Head of caudate nucleus (tissue), 42 donors: ENCODE measurements at places on chromosomes 4 and X.

DNA sequence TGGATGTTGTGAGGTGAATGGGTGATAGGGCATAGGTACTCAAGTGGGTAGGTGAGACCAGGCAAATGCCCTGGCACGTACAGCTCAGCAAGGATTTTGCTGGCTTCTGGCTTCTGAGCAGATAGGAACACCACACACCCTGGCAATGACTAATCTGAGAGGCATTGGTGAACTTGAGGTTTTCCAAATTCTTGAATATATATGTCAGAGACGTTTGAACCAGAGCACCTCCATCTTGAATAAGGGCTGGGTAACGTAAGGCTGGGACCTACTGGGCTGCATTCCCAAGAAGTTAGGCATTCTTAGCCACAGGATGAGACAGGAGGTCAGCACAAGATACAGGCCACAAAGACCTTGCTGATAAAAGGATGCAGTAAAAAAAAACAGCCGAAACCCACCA is 204.5 kb downstream of the NLGN4X start:
- no peak for DNase-seq

DNA sequence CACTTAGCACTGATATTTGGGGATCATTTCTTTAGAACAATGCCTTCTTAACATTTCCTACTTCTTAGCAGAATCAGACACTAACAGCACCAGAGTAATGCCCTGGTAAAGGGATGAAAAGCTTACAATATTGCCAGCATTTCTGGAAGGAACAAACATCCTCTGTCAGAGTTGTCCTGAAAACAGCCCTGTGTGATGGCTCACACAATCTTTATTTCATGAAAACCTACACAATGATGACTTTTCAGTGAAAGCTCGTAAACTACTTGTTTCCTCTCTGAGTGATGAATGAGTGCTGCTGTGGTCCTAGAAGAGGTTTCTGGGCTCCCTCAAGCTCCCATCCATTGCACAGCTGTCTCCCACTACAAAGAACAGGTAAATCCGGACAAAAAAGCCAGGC is 52.8 kb downstream of the GPC4 start:
- no peak for DNase-seq

GRCh38 chr4:106258145-106259045 is 57.6 kb downstream of the TBCK start:
- no peak for DNase-seq

GRCh38 chr4:1241466-1241935 is 7.4 kb downstream of the CTBP1 start:
- DNase-seq = no peak

DNA sequence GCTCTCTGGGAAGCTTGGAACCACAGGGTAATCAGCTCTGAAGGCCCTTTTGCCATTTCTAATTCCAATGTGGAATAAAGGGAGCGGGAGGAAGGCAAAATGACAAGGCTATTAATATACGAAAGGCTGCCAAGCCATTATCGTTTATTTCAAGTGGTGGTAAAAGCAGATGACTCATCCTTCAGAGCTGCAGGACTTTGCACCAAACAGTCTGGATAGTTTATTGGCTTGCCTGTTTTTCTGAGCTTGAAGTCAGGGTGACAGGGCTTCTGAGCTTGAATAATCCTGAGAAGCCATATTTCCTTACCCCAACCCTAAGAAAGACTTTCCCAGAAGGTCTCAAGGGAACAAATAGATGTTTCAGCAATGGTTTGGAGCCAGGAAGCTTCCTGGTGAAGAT is 7.7 kb upstream of the GABRE start:
- DNase-seq = no peak

DNA sequence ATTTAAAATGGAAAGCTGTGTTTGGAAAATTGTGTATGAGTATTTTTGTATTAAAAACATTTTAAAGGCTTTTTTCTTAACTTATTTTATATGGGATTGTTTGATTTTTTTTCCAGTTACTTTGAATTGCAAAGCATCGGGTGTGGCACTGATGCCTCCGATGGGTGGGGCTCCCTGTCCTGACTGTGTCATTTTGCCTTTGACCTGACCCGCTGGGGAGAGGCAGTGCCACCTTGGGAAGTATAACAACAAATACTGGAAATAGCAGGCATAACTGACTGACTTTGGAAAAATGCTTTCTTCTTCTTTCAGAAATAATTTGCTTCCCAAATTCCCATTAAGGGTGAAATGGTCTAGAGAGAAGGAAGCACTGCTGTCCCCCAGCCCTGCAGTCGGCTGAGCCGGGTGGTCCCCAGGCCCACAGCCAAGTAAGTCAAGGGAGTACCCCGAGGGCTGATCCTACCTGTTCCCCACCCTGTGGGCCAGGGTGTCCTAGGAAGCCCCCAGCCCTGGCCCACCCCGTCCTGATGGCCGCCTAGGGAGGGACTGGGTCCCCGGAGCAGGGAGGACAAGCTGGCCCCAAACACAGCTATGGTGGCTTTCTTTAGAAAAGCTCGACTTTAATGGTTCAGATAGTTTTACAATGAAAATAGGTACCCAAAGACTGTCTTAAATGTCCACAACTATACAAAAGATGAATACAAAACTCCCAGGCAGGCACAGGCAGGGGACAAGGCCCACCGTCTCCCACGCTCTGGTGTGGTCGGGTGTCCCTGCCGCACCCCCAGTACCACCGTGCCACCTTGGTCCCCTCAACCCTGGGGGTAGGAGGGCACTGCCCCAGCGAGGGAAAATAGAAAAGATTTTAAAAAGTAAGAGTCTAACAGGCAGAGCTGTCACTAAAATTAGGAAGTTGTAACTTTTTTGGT is 26.4 kb downstream of the NELFA start:
- DNase-seq = no peak

DNA sequence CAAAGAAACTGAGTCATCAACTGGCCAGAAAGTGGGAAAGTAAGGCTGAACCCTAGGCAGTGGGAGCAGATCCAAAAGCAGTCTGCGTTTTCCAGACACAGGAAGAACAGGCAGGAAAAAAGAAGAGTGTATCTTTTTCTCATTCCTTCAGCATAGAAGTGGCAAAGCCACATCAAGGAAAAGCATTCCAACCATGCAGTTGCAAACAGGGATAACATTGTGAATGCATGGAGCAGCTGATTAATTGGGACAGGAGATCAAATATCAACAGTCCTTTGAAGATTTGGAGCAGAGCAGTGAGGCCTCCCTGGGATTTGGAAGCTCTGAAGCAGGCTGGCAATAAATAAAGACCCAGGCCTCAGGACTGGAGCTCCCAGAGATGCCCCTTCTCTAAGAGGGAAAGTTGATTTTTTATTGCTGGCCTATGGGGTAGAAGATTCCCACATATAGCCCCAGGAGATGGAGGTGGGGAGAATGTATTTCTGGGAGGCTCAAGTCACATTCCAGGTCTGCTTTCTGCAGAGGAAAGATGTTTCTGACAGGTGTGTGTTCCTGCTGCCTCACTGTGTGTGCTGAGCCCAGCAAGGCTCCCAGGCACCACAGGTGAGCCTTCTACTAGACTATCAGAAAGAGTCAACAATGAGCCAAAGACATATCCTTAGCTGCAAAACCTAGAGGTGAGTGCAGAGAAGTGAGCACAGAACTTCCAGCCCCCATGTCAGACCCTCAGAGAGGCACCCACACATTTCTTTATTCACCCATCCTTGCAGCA is 222.5 kb downstream of the RAB28 start:
- no peak for DNase-seq

GRCh38 chrX:114390251-114390796 is 193.6 kb upstream of the HTR2C start:
- no peak for DNase-seq
